ENCODE measurements at places on chromosomes 5 and 9.

DNA sequence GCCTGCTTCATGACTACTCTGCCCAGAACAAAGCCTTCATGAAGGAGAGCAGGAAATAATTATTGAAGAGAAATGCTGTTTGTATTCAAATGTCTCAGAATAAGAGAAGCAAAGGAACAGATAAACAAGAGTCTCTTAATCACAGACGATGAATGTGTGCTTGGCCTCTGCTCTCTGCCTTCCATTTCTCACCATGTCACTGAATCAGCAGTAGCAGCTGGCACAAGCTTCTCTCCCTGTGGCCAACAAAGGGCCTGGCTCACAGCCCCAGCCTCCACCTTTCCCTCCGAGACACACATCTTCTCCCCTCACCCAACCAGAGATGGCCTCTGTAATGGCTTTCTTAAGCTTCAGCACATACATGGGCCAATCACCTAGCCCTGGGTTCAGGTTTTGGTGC lies 128.1 kb upstream of the SLIT3 start:
- DNase-seq: no peak

DNA sequence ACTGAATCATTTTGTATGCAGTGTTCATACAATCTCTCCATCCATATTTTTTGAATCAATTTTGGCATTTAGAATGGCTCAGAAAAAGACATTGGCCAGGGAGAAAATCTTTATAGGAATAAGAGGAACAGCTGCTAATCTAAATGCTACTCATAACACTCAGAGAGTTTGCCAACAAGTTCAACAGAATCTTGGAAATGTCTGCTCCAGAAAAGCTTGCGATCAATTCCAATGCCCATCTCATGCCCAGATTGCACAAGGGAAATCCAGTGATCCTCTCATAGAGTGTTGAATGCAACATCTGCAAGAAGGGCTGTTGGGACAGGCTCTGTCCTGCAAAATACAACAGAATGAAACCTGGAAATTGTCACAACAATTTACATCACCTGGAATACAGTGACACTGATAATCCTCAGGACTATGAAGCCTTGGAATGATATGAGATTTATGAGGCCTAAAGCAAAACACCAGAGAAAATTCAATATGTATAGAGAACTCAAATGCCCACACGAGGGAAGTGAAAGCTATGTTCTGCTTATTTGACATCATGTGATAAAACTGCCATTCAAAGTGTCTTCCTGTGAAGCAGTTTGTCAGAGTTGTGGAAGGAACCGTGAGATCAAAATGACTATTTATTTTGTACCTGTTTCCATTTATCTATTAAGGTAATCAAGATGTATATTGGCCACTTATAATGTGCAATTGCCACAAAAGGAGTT lies 190.1 kb downstream of the PARP8 start:
- no peak for DNase-seq

DNA sequence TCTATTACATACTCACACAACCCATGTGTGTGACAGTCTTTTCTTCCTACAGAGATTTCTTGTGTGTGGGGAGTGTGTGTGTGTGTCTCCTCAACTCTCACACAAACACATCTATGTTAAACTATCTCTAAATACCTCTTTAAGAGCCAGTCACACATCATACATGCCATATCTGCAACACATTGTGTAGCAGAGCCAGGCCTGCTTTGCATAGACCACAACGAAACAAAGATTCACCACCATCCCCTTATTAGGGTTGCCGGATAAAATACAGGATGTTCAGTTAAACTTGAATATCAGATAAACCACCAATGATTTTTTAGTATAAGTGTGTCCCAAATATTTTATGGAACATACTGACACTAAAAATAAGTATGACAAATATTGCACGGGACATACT lies 2.3 kb downstream of the FAM170A start:
- no peak for DNase-seq

DNA sequence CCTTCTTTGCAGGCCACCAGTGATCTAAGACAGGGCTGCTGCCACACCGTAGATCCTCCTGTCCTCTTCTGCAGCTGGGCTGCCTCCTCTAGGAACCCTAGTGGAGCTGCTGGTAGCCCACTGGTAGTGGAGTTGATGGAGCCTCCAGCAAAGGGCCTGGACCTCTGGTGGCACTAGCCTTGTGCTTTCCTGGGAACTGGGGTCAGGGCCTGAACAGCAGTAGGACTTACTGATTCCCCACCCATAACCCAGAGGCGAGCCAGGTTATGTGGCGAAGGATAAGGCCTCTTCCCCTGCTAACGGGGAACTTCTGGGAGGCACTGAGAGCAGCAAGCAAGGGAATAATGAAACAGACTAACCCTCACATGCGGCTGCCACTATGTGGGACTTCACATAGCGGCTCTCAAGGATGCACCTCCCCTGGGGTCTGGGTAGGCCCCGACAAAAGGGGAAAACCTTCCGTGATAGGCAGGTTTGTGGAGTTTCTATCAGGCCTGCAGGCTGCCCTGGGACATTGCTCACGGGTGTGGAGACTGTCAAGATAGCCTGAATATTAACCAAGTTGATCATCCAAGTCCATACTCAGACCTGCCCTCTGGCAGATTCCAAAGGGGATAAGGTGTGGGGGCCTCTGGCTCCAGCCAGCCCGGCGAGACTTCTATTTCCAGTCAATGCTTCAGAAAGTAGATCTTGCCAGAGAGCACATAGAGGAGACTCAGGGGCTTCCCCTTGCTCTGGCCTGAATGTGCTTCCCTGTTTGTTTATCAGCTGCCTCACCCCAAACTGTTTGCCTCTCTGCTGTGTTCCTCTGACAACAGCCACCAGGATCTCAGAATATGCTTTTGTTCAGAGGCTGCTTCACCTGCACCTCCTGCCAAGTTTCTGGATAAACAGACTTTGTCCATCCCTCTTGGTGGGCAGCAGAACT lies 7.4 kb downstream of the SLC22A4 start:
- no peak for DNase-seq

DNA sequence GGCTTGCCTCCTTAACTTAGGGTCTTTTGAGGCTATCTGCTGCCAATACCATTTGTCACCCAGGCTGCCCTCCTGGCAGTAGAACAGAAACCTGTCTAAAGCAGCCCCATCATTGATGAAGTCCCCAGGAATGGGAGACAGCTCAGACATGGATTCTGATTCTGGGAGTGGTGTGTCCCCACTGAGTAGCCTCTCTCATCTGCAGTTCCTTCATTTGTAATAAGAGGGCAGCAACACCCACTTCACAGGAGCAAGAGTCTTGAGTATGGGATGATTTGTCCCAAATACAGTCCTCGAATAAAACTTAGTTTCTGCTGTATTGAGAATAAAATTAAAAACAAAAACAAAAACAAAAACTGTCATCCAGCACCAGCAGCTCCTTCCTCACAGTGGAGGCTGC lies 167.6 kb downstream of the ASTN2 start:
- no peak for DNase-seq

- DNase-seq: no peak
Observed at GRCh38 chr5:74281166-74281565, 359.4 kb downstream of the ENC1 start.

- no peak for DNase-seq
Observed at GRCh38 chr5:1873243-1873959, 9.3 kb downstream of the IRX4 start.

DNA sequence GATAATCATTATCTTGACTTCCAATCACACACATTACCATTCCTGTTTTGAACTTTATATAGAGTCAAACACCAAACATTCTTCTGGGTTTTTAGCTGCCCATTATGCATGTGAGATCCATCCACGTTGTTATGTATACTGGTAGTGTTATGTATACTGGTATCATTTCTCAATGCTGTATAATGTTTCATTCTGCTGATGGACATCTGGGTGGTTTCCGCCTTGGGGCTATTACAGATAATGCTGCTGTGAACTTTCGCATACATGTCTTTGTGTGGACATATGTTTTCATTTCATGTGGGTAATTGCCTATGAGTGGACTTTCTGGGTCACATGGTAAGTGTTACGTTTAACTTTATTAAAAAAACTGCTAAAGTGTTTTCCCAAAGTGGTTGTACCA lies 217.8 kb upstream of the EFNA5 start:
- DNase-seq: no peak

DNA sequence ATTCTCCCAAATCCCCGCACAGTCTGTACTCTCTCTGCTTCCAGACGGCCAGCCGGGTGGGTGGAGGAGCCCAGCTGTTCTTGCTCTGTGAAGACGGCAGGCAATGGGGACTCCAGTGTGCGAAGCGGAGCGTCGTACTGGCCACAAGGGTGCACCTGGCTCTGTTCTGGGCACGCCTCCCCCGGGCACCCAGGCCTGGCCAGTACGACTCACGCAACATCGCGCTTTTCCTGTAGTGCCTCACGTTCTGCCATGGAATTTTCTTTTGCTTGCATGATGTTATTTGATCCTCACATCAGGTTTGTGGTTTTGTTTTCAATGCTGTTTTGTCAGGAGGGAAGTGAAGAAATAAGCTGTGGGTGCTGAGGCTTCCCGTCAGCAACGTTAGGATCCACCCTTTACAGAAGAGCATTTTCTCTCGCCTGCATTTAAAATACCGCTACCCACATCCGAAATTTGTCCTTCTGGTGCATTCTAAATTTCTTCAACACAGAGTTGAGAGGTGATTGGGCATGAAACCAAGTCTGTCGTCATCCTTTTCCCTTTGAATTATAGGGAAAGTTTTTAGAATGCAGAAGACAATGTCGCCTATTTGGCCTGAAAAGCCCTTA lies 311.7 kb downstream of the TRIM36 start:
- DNase-seq: no peak

DNA sequence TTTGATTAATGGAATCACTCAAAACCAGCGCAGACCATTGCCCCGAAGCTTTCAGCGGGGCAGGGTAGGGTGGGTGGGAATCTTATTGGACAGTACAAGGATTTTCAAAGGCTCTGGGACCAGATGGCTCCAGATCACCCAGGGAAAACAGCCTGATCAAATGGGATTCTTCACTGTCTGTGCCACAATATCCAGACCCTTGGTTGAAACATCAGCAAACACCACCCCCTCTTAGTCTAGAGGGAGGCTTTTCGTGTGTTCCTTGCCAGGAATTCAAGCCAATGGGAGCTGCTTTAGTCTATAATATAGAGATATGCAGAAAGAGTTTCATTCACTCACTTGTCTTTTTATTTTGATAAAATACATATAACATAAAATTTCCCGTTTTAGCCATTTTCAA lies 1.7 kb downstream of the GFI1B start:
- DNase-seq: no peak

- no peak for DNase-seq
Observed at GRCh38 chr9:4499917-4500316, 9.6 kb downstream of the SLC1A1 start.

- no peak for DNase-seq
Observed at GRCh38 chr5:106489004-106489403, 1181.7 kb downstream of the EFNA5 start.

DNA sequence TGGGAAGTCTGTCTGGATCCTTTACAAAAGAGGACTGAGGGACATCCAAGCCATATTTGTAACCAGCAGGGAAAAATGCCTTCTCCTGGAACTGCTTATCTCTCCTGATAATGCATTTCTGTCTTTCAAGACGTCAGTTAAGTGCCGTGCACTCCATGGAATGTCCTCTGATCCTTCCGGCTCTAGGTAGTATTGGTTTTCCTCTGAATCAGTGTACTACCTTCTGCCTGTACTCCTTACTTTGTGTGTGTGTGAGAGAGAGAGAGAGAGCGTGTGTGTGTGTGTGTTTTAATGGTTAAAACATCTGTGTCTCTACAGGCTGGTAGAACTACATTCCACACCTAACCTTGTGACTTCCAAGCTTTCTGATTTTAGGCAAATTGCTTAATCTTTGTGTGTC lies 89.9 kb downstream of the PIP5K1B start:
- DNase-seq: no peak

- DNase-seq: no peak
Observed at GRCh38 chr9:96500696-96501632, 51.0 kb downstream of the HABP4 start.

GRCh38 chr9:129270205-129270604 lies 92.1 kb upstream of the IER5L start:
- no peak for DNase-seq

DNA sequence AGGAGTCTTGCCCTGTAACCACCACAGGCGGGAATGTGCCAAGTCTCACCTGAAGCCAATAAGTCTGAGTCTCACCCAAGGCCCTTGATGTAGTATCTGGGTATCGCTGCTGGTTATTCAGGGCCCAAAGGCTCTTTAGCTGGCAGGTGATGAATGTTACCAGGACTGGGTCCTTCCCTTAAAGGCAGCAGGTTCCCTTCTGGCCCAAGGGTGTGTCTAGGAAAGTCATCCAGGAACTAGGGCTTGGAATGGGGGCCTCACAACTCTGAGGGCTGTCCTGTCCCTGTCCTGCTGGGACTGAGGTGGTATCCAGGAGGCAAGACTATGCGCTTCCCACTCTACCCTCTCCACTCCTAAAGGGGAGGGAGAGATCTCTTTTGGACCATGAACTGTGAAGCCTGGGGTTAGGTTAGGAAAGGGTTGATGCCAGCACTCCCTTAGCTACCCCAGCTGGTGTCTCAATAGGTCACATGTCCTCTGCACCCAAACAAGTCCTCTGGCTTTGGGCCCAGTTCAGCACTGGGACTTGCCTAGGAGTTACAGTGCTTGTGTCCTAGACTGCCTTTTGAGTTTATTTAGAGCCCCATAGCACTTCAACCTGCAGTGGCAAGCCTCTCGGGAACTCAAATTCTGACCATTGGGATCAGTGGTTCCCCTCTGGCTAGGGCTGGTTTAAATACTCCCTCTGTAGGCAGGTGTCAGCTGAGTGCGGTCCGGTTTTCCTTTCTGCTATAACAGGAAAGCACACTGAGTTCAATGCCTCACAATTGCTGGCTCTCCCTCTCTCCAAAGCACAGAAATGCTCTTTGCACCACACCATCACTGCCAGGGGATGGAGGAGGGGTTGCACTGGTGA lies 22.5 kb upstream of the RANBP3L start:
- DNase-seq: no peak

DNA sequence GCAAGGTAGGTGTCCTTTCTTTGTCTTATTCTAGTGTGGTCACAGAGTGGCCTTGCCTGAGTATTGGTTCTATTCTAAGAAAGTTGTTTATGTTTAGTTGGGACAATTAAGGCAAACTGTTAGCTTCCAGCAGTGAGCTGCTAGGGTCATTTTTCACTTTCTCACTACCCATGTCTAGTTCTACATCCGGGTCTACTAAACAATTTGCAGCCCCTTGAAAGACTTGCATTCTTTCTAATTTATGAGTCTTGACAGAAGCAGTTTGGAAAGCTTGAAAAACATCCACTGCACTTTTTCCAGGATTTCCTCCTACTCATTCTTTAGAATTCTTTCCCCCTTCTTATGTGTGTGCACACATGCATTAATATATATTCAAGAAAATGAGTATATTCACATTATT lies 892.2 kb upstream of the ACO1 start:
- no peak for DNase-seq

DNA sequence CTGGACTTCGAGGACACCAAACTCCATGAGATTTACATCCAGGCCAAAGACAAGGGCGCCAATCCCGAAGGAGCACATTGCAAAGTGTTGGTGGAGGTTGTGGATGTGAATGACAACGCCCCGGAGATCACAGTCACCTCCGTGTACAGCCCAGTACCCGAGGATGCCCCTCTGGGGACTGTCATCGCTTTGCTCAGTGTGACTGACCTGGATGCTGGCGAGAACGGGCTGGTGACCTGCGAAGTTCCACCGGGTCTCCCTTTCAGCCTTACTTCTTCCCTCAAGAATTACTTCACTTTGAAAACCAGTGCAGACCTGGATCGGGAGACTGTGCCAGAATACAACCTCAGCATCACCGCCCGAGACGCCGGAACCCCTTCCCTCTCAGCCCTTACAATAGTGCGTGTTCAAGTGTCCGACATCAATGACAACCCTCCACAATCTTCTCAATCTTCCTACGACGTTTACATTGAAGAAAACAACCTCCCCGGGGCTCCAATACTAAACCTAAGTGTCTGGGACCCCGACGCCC lies 1.3 kb downstream of the PCDHGC3 start:
- no peak for DNase-seq

GRCh38 chr9:108069991-108070390 lies 580.4 kb upstream of the KLF4 start:
- no peak for DNase-seq
